ENCODE measurements at places on chromosomes 16 and 17.

GRCh38 chr17:11636771-11637170, 38.5 kb downstream of the DNAH9 start:
- no peak for DNase-seq

GRCh38 chr17:1713878-1714426, 3.8 kb upstream of the TLCD2 start:
- no peak for DNase-seq

- DNase-seq = no peak
Observed at GRCh38 chr17:32112416-32112815, 29.9 kb upstream of the RHOT1 start.

GRCh38 chr17:32335046-32335445, 6.9 kb downstream of the C17orf75 start:
- no peak for DNase-seq

DNA sequence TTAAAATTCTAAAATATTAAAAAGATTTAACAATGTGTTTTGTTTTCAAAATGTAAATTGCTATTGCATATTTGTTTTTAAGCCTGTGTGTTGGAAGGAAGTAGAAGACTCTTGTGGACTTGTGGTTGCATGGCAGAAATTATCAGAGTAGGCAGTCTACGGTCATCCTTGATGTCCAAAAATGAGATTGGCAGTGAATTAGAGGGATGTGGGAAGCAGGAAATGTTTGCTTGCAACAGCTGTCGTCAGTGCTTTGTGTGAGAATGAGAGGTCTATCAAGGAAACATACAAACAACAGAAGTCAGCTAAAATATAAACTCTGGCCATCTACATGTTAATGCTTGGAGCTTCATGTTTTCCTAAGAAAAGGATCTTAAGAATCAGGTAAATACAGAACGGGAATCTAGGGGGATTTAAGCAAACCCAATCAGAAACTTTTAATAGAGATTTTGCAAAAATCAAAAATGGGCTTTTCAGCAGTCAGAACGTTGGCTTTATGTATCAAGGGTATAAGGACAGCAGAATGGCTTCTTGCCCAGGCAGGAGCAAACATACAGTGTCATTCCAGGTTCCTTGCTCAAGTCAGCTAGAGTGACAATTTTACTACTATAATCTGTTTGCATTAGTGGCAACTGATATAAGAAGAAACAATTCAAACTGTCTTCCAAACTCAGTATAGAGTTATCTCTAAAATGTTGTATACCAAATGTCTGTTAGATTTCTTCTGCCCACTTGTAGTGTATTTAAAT, 196.7 kb downstream of the CYB561 start:
- DNase-seq = no peak

GRCh38 chr16:31064882-31065461, 9.1 kb downstream of the ZNF668 start:
- DNase-seq = no peak

GRCh38 chr17:68853439-68853838, 101.8 kb downstream of the ABCA8 start:
- no peak for DNase-seq

GRCh38 chr17:60170835-60171752, 21.3 kb downstream of the CA4 start:
- DNase-seq = no peak

DNA sequence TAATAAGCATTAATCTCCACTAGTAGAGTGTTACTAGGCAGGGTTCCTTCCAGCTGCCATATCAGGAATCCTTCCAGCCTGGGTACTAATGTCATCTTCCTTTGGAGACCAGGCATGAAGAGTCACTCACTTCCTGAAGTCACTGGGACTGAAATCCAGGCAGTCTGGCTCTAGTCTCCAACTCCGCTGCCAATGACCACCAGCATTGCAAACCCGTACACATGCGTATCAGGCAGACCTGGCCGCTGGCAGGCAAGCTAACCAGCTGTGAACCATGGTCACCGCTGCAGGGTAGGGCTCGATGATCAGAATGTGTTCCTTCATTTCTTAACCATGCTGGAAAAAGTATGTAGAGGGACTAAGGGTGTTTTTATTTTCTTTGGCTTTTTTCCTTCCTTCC, 255.5 kb downstream of the CDH13 start:
- DNase-seq = no peak

GRCh38 chr16:84053237-84053636, 10.6 kb upstream of the SLC38A8 start:
- DNase-seq = no peak

DNA sequence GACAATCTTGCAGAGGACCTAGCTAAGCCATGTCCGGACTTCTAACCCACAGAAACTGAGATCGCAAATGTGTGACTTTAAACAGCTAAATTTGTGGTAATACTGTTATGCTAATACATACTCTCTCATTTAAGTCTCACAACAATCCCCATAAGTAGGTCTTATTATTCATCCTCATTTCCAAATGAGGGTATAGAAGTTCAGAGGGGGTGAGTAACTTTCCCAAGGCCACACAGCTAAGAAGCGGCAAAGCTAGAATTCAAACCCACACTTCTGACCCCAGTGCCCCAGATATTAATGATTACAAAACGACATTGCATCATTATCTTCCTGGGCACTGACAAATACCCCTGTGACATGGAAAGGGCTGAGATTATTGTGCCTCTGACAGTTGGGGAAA, 81.4 kb downstream of the CNGB1 start:
- DNase-seq = no peak

DNA sequence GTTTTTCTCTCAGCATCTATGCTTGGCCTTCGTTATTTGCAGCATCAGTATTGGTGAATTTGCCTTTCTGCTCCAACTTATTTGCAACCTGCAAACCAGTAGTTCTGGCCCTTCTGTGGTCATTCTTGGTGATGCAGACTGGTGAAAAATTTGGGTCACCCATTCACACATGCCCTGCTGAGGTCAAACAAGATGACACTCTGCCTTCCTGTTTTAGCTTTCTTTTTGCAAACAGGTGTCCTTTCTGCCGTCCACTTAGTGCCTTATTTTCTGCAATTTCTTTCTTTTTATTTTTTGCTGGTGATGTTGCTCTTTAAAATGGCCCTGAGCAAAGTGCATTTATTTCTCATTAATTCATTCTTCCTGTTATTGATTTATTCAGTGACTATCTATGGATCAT, 31.3 kb downstream of the PLCG2 start:
- no peak for DNase-seq

- DNase-seq = no peak
Observed at GRCh38 chr16:77736879-77737278, 14.6 kb downstream of the NUDT7 start.

- DNase-seq = no peak
Observed at GRCh38 chr17:753418-753817, 1.4 kb upstream of the GEMIN4 start.

DNA sequence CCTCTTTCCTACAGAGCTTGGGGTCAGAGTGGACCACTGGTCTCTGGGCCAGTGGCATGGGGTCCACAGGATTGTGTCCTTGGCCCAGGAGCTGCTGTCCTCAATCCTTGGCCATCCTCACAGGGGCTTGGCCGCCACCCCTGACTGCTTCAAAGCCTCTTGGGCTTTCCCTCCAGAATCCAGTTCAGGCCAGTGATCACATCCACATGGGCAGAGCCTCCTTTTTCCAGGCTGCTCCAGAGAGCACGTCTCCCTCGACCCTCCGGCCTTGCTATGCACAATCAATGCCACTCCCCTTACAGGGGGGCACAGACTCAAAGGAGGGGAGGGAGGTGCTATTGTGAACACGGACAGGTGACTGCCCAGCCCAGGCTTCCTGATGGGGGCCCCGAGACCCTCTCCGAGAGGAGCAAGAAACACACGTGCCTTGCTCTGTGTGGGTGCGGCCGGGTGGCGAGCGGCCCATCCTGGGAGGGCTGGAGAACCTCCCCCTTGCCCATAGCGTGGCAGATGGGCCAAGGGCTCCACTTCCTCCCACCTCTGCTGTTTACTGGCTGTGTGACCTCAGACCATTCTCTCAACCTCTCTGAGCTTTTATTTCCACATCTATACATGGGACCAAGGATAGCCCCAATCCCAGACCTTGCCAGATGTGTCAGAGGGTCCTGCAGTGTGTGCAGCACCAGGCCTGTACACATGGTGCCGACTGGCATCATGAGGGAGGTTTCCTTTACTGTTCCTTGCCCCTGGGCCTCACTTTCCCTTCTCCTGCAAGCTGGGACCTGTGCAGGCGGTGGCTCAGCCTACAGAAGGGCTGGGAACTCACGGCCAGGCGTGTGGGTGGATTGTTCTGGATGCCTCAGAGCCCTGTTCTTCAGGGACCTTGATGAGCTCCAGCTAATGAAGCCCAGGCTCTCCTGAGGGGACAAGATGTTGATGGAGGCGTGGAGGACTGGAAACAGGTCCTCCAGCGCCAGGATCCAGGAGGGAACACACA, 229.0 kb upstream of the GSE1 start:
- no peak for DNase-seq

DNA sequence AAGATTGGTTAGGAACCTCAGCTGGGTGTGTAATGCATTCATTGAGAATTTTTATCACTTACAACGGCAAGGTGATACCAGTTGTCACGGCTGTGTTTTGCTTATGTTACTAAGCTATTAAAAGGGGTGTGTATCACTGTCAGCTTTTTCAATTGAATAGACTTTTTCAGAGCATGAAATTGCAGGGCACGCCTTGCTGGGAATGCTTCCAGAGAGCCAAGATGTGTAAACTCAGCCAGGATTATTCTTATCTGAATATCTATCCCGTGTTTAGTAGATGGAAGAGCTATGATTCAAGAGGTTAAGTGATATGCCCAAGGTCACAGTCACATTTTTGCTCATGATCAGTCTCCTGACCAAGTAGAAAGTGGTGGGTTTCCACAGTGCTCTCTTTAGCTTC, 6.6 kb upstream of the TEKT3 start:
- no peak for DNase-seq

DNA sequence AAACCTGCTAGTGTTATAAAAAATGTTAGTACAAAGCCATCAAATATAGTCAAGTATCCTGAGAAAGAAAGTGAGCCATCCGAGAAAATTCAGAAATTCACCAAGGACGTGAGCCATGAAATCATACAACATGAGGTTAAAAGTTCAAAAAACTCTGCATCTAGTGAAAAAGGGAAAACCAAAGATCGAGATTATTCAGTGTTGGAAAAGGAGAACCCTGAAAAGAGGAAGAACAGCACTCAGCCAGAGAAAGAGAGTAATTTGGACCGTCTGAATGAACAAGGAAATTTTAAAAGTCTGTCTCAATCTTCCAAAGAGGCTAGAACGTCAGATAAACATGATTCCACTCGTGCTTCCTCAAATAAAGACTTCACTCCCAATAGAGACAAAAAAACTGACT, 31.7 kb downstream of the RBBP6 start:
- DNase-seq = no peak

DNA sequence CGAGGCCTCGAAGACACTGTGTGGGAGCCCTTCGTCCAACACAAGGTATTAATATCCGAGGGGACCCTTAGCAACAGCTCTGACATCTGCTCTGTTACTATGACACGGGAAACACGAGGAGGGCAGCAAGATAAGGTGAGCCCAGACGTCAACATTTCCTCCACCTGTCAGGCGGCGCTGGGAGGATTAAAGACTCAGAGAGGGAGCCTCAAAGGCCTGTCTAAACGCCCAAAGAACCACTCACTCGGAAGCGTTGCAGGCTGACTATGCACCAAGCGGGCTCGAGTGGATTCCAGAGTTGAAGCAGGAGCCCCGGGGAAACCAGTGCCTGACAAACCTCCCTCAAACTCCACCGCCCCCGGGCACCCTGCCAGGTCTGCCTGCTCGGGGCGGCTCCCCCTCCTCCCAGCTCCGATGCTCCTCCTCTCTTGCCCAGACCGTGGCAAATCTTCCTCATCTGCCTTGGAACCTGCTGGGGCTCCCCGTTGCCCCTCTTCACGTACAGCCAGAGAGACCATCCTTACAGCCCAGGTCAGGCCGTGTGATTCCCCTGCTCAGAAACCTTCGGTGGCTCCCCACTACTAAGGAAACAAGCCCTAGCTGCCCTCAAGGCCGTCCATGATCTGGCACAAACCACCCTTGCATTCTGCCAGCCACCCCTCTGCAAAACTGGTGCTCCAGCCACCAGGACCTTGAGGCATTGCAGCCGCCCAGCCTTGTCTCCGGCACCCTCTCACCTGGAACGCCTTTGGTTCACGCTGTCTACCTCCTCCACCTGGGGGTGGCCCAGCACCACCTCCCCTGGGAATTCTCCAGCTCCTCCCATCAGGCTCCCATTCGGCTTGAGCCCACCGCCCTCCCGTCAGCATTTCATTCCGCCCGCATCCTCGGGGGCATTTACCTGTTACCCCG, 16.2 kb downstream of the RPH3AL start:
- DNase-seq = no peak

DNA sequence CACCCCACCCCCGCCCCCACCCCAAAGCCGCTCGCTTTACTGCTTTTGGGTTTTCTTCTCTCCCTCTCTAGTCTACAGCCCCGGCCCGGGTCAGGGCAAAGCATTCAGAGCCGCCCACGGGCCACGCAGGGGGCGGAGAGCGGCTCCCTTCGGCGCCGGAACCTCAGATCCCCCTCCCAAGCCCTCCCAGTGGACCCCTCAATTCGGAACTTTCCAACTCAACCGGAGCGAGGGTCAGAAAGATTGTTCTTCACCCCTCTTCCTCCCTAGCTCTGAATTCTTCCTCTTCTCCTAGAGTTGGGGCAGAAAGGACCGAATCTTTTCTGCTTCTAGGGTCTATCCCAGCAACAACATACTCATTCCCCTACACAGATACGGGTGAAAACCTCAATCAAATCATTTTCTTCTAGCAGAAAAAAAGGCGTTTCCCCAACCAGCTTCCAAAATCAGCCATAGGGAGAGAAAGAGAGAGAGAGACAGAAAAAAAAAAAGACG, 1.0 kb downstream of the HOXB2 start:
- no peak for DNase-seq

GRCh38 chr17:68103148-68103547, 67.6 kb downstream of the KPNA2 start:
- no peak for DNase-seq

- no peak for DNase-seq
Observed at GRCh38 chr16:28958216-28958615, 7.5 kb downstream of the NFATC2IP start.

GRCh38 chr16:88920618-88921590, 54.4 kb upstream of the PABPN1L start:
- DNase-seq = no peak

DNA sequence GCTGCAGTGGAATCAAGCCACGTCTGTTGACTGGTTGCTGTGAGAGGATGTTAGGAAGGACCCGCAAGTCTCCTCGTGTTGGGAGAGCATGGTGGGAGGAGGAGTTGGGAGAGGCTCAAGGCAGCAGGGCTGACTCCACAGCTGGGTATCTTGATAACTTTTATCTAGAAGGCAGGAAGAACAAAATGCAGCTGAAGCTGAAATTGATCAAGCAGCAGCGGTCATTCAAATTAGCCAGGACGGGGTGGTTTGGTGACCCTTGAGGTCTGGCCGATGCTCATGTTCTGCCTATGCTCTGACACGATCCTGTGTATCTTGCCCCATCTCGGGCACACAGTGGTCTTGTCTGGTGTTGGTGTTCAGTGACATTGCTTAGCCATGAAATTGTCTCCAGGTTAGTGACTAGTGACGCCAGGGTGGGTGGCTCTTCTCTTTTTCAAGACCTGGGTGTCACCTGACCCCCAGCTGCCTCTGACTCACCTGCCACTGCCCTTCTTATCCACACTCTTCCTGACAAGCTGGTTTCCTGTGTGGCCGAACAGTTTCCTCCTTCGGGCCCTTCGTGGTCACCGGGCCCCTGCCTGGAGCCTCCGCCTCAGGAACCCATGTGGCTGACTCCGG, 19.1 kb downstream of the NPTX1 start:
- DNase-seq = no peak

- DNase-seq = no peak
Observed at GRCh38 chr16:29737713-29738112, 8.1 kb downstream of the C16orf54 start.
